ENCODE measurements at places on chromosomes 1 and 21.

- DNase-seq, result no peak
These were observed 233.9 kb downstream of the PTPRU start for GRCh38 chr1:29470087-29470787.

- DNase-seq, result no peak
These were observed 58.6 kb upstream of the PLXNA2 start for GRCh38 chr1:208302699-208303238.

DNA sequence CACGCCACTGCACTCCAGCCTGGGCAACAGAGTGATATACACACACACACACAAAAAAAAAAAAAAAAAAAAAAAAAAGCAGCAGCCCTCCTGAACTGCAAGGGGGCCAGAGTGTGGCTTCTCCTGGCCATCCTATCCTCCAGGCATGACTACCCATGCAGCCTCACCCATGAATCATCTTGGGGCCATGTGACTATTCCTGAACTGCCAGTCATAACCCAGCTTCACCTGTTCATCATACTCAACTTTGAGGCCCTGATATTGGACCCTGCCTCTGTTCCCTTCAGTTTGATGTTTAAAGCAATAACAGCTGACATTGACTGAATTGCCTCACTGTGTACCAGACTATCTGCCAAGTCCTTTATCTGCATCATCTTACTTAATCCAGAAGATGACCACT, 2.8 kb upstream of the HPCAL4 start:
- DNase-seq, result no peak

DNA sequence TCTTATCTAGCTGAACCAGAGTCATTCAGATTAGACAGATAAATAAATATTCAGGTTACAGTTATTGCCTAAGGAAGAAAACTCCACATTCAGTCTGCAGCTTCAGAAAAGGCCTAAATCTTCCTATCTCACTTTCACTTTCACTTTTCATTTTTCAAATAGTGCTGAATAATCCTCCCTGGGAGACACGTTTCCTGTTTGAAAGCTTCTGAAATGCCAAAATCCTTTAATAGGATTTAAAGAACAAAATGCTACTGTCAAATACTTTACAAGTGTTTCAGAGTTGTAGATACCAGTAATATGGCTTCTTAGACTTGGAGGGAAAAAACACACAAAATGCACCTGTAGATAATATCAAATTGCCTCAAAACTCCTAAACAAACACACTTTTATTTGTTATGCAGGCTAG, 3.9 kb downstream of the PSMB2 start:
- no peak for DNase-seq

- DNase-seq, result no peak
These were observed 8.5 kb downstream of the ERRFI1 start for GRCh38 chr1:8017495-8018197.

DNA sequence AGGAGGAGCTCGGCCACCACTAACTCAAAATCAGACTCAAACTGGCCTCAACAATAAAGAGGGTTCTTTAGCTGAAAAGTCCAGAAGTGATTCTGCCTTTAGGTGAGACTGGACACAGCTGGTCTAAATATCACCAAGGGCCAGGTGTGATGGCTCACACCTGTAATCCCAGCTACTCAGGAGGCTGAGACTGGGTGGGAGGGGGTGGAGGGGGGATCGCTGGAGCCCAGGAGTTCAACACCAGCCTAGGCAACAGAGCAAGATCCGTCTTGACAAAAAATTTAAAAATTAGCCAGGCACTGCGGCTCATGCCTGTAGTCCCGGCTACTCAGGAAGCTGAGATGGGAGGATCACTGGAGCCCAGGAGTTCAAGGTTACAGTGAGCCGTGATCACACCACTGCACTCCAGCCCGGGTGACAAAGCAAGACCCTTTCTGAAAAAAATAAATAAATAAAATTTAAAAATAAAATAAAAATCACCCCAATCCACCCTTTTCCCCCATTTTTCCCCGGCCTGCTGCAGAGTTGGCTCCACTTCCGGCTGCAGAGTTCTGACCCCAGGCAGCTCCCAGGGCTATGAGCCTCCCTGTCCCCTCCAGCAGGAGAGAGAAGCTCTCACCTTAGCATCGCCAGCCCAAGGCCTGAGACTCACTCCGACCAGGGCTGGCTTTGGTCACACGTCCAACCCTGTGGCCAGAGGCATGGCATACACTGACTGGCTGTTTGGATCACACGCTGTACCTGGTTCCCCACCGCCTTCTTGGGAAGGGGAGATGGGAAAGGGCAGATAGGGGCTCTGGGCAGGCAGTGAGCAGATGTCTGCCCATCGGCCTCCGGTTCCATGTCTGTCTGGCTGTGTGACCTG, 87.3 kb upstream of the IFFO2 start:
- DNase-seq, result no peak

- no peak for DNase-seq
These were observed 407 bp upstream of the KTI12 start for GRCh38 chr1:52034050-52034384.

GRCh38 chr1:198549866-198550265, 9.4 kb upstream of the ATP6V1G3 start:
- DNase-seq, result no peak

GRCh38 chr1:156624814-156625435, 5.7 kb downstream of the HAPLN2 start:
- no peak for DNase-seq

DNA sequence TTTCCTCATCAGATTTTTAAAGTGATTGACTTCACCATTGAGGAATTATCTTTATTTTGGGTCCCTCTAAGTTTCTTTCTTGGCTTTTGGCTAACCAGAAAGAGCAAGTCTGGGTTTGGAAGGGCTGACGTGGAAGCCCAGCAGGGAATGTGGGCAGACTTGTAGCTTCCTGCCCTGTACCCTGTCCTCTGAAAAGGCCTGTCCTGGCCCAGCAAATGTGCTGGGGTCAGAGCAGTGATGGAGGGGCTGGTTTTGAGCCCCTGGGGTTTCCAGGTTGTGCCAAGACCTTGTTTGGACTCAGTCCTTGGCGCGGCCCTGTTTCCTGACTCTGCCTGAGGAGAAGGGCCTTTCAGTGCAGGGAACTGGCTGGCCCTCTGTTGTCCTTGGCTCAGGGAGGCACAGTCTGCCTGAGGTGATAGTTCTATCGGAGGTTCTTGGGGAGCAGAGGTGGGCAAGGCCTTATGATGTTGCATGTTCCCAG, 72.1 kb downstream of the UCK2 start:
- DNase-seq, result no peak

GRCh38 chr1:90726425-90726985, 9.4 kb upstream of the BARHL2 start:
- no peak for DNase-seq

GRCh38 chr1:66069976-66070876, 277.5 kb downstream of the PDE4B start:
- DNase-seq, result no peak

DNA sequence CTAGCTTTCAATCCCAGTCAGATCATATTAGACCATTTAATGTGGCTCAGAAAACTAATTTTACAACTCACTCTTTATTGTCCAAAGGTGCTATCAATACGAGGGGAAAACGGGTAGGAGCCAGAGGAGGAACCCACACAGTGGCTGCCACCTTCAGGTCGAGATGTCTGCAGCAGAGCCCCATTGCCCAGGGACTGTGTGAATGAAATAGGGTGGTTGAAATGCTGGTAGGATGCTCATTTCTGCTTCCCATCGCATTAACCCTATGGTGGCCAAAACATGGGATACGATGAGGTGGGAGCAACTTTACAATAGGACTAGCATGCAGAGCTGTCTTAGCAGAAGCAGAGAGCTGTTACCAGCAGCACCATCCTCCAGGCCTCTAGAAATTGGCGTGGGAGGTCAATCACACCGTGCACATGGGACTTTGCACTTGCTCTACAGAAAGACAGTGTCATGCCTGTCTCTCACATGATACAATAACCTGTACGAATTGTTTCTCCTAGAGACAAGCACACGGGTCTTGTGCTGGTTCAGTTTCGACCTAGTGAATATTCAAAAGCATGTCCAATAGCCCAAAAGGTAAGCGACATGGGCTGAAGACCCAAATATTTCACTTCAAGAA, 69.5 kb upstream of the DESI2 start:
- no peak for DNase-seq

DNA sequence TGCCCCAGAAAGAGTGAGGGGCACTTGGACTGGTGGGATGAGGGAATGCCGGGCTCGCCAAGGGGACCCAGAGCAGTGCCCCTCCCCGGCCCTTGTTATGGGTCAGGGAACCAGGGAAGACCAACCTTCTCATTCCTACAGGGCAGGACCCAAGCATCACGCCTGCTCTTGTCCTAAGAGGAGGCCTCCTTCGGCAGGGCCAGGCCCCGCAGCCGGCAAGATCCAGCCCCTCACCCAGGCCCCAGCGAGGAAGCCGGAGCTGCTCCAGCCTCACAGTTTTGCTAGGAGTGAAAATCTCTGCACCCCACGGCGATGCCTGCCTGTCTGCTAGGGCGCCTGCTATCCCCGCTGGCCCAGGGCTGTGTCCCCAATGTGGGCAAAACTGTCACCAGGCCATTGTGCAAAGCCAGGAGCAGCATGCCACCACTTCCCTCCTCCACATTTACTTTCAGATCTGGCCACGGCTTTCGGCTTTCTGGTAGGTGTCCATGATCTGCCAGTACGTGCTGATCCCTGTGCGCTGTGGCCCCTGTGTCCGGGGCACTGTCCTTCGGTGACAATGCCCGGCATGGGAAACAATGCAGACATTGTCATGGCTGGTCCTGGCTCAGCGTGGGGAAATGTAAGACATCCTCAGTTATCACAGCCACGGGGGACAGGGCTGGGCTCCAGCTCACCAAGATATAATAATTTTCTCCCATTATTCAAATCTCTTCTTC, 9.6 kb downstream of the ACTRT2 start:
- no peak for DNase-seq

GRCh38 chr1:172180501-172181285, 239.8 kb upstream of the C1orf105 start:
- DNase-seq, result no peak

GRCh38 chr1:78222225-78222959, 176.6 kb downstream of the GIPC2 start:
- no peak for DNase-seq

- DNase-seq, result no peak
These were observed 87.3 kb downstream of the CASZ1 start for GRCh38 chr1:10709165-10709564.

- DNase-seq, result no peak
These were observed 85.2 kb downstream of the ARHGEF10L start for GRCh38 chr1:17624611-17625233.

DNA sequence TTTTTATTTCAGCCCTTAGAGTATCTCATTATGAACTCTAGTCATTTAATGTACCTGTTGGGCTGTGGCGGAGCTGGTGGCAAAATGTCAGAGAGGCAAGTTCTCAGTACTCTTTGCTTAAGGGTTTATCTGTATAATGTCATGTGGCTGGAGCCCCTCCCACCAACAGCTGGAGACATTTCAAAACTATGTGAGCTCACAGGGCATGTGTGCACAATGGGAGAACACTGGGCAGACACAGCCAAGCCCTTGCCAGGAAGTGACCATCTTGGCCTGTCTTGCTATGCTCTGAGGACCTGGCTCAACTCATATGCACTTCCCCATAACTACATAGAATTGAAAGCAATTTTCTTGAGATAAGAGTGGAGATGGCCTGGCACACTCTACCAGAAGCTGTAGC, 296.4 kb downstream of the PTPRU start:
- DNase-seq, result no peak

GRCh38 chr1:1510912-1511532, 940 bp upstream of the ATAD3A start:
- no peak for DNase-seq

- DNase-seq, result peak; percentile 48
These were observed 722 bp downstream of the TUT4 start for GRCh38 chr1:52552236-52552504.

- no peak for DNase-seq
These were observed 1.5 kb downstream of the PLK3 start for GRCh38 chr1:44801491-44802305.

- no peak for DNase-seq
These were observed 1.7 kb downstream of the SLC50A1 start for GRCh38 chr1:155137154-155137949.

DNA sequence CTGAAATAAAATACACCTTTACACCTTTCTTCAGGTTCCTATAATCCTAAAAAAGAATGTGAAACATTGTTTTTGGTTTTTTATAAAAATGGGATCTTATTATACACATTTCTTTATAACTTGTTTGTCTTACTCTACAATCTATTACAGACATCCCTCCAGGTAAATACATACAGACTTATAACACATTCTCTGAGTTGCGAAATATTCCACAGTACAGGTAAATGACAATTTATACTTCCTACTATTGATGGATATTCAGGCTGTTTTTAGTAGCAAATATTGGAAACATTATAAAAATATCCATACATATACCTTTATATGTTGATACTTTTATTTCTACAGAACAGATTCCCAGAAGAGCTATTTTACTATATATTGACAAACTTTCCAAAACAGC, 20.3 kb downstream of the PIK3R3 start:
- no peak for DNase-seq

GRCh38 chr1:55584526-55585401, 369.6 kb upstream of the USP24 start:
- DNase-seq, result no peak

GRCh38 chr1:10525208-10525607, 50.5 kb downstream of the PEX14 start:
- DNase-seq, result no peak

GRCh38 chr1:48005253-48006117, 8.3 kb upstream of the TRABD2B start:
- DNase-seq, result no peak

- no peak for DNase-seq
These were observed 22.9 kb downstream of the UMODL1 start for GRCh38 chr21:42093991-42094421.

- no peak for DNase-seq
These were observed 19.3 kb downstream of the PRKACB start for GRCh38 chr1:84163123-84163931.

DNA sequence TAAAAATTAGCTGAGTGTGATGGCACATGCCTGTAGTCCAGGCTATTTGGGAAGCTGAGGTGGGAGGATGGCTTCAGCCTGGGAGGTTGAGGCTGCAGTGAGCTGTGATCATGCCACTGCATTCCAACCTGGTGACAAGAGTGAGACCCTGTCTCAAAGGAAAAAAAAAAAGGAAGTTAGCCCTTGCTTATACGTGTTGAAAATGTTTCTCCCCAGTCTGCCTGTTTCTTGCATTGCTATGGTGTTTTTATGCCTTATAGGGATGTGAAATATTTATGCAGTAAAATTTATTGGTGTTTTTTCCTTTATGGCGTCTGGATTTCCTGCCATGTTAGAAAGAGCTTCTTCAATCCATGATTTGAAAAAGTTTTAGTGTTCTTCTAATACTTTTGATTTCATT, 3.6 kb upstream of the RERE start:
- DNase-seq, result no peak

GRCh38 chr1:36115931-36116330, 9.1 kb downstream of the COL8A2 start:
- no peak for DNase-seq

GRCh38 chr21:45607021-45607908, 36.3 kb upstream of the PCBP3 start:
- no peak for DNase-seq

- no peak for DNase-seq
These were observed 13.1 kb upstream of the SLC30A1 start for GRCh38 chr1:211591980-211592493.

- no peak for DNase-seq
These were observed 5.6 kb downstream of the AMIGO1 start for GRCh38 chr1:109503935-109504334.
